Dermis microvascular lymphatic vessel endothelial cell (primary cell): ENCODE measurements at places on chromosomes 7 and 10. TPM values are rescaled to one million over a fixed set of nuclear protein-coding genes. Genes with fewer than 3 reads are reported as not detected.

The TCAF2 gene
- 3.9 and 7.3 TPM in 2 replicates for total RNA-seq

The TBX20 gene
- 0.13 TPM in 1 of 2 replicates, not detected in the other for total RNA-seq

The TAC1 gene
- total RNA-seq: not detected in 2 replicates

The MYO3A gene
- not detected in 2 replicates for total RNA-seq

The IQCE gene
- 5.9 and 8.2 TPM in 2 replicates for total RNA-seq

The SKIDA1 gene
- total RNA-seq: 1.9 and 3.8 TPM in 2 replicates

The C7orf57 gene
- under 0.01 TPM in 1 of 2 replicates, not detected in the other for total RNA-seq

The PKD1L1 gene
- total RNA-seq: 0.77 and 1.6 TPM in 2 replicates

The FIGNL1 gene
- total RNA-seq: 18.3 and 19.0 TPM in 2 replicates

The TRAPPC14 gene
- 4.4 and 5.8 TPM in 2 replicates for total RNA-seq

The ABHD11 gene
- 7.1 and 7.7 TPM in 2 replicates for total RNA-seq

The ARHGAP19 gene
- 10.5 and 11.7 TPM in 2 replicates for total RNA-seq

The NUTM2A gene
- 0.13 and 0.51 TPM in 2 replicates for total RNA-seq

The DNAJC1 gene
- total RNA-seq: 19.0 and 33.9 TPM in 2 replicates

The KIAA1549 gene
- 1.9 and 3.3 TPM in 2 replicates for total RNA-seq

The LRGUK gene
- total RNA-seq: under 0.01 and 0.13 TPM in 2 replicates

The OPN4 gene
- not detected in 2 replicates for total RNA-seq

The TMEM273 gene
- total RNA-seq: 14.8 and 68.7 TPM in 2 replicates

The ANKRD7 gene
- total RNA-seq: 0.13 TPM in 2 replicates

The CYP26A1 gene
- total RNA-seq: 0.63 and 0.77 TPM in 2 replicates

The ASZ1 gene
- total RNA-seq: not detected in 2 replicates

The PPIF gene
- total RNA-seq: 12.7 and 22.1 TPM in 2 replicates

The MYOZ1 gene
- not detected in 2 replicates for total RNA-seq

The CDHR1 gene
- total RNA-seq: 0.25 and 0.26 TPM in 2 replicates

The C10orf67 gene
- total RNA-seq: not detected in 2 replicates

The NUTM2E gene
- 0.13 TPM in 1 of 2 replicates, not detected in the other for total RNA-seq

The NRF1 gene
- total RNA-seq: 9.9 and 16.8 TPM in 2 replicates

The CDH23 gene
- total RNA-seq: under 0.01 TPM in 2 replicates

The GALNT17 gene
- total RNA-seq: not detected in 2 replicates

The CTAGE8 gene
- under 0.01 and 0.13 TPM in 2 replicates for total RNA-seq

The KCNK18 gene
- total RNA-seq: not detected in 2 replicates

The AS3MT gene
- total RNA-seq: 0.64 and 0.76 TPM in 2 replicates

The CHAT gene
- total RNA-seq: not detected in 2 replicates
